Tibial artery (tissue), 4 donors: ENCODE measurements at places on chromosomes 4 and X.
A peak's percentile ranks its signal among the peaks of the same experiment; 100 is the strongest.

DNA sequence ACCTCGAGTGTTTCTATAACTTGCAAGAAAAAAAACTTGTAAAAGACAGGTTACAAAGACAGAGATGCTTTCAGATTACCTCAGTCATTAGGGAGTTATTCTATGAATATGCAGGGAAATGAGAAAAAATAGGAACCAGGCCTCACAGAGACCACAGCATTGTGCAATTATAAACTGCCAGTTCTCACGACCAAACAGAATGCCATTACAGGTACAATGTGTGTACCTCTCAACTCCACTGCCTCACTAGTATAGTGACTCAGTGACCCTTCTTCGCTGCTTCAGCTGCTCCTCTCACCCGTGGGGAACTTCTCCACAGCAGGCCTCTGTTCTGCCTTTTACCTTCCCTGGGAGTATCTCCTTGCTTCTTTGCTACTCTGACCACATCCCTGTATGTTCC, 2.3 kb upstream of the HTATSF1 start:
- no peak overlapping the region for H3K4me3 ChIP-seq
- peaks cover 5% of the 10 kb centered on the region for H3K27me3 ChIP-seq
- H3K27ac ChIP-seq, result no peak overlapping the region

GRCh38 chr4:47526281-47526680, 41.2 kb downstream of the ATP10D start:
- peaks cover 7% of the 10 kb centered on the region for H3K4me1 ChIP-seq
- H3K36me3 ChIP-seq, result peaks cover 45% of the 10 kb centered on the region
- H3K4me3 ChIP-seq, result no peak overlapping the region
- H3K27me3 ChIP-seq, result no peaks in the 10 kb centered on the region

GRCh38 chr4:185470501-185471195, 885 bp downstream of the CCDC110 start:
- peak overlapping the region; percentile 78 for H3K4me3 ChIP-seq
- H3K27ac ChIP-seq, result peak overlapping the region; percentile 80
- H3K27me3 ChIP-seq, result no peaks in the 10 kb centered on the region
- peak; percentile 60 for DNase-seq
- H3K4me1 ChIP-seq, result peaks cover 31% of the 10 kb centered on the region

- H3K4me1 ChIP-seq, result no peaks in the 10 kb centered on the region
These were observed 16.9 kb downstream of the STAP1 start for GRCh38 chr4:67575232-67576058.

DNA sequence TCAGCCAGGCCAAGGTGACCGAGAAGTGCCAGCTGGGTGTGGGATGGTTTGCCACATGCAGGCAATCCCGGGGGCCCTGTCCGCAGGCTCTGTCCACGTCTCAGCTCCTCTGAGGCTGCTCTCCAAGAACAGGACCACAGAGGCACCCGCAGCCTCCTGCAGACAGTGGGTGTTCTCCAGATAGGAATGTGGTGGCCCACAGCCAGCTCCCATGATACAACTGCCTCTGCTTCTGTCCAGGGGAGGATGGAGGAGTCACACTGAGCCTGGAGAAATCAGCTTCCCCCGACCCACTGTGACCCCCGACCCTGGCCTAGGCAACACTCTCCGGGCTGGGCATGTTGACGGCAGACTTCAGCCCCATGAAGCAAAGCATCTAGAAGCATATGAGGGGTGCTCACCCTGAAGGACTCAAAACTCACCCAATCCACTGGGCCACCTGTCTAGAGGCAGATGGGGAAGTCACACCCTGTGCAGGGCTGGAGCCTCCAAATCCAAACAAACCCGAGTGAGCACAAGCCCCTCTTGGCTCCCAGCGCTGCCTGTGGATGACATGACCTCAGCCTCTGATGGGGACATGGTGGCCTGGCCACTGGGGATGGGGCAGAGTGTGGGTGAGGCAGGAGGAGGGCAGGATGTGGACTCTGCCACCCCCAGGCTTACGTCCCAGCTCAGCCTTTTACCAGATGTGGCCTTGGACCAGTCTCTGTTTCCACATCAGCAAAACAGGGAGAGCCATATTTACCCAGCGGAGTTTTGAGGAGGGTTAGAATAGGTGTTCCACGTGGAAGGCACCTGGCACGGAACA, 102.3 kb downstream of the PSAPL1 start:
- DNase-seq, result no peak
- H3K4me3 ChIP-seq, result no peak overlapping the region
- H3K27me3 ChIP-seq, result no peaks in the 10 kb centered on the region
- H3K27ac ChIP-seq, result no peak overlapping the region
- peaks cover 17% of the 10 kb centered on the region for H3K4me1 ChIP-seq
